Activated naive CD8-positive, alpha-beta T cell treated with anti-CD3 and anti-CD28 coated beads, Interleukin-2, amount 10 ng/mL, durations not matched to agents 7 days and 5 days (primary cell): ENCODE measurements at places on chromosomes 11 and 22. TPM values are rescaled to one million over a fixed set of nuclear protein-coding genes. Genes with fewer than 3 reads are reported as not detected.

- DNase-seq = no peak
Observed at GRCh38 chr11:26762089-26762488, 40.2 kb upstream of the SLC5A12 start.

DNA sequence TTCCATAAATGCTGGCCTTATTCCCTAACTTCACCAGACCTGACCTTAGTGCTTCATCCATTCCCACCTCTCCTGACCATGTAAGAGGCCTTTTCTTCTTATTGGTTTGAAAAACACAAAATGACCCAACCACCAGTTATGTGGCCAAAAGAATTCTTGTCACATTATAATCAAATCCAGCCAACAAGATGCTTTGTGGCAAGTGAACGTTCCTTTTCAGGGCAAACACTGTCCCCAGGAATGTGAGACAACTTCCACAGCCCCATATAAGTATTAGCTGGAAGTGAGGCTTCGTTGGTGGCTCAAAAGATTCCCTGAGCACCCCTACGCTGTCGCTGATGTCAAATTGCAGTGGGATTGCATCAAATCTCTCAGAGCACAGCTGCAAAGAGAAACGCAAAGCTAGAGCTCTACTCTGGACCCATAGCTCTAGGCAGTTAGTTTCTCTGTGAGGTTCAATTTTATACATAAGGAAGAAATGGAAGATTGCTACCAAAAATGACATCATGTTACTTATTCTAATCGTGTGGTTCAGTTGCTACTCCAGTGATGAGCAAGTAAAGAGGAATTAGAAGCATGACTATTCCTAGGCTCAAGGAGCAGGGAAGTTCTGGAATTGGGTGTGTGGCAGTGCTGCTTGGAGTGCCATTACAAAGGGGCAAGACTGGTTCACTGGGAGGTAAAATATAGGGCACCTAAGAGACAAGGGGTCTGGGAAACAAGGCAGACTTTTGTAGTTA, 26.1 kb downstream of the GLYATL1 start:
- DNase-seq = no peak

DNA sequence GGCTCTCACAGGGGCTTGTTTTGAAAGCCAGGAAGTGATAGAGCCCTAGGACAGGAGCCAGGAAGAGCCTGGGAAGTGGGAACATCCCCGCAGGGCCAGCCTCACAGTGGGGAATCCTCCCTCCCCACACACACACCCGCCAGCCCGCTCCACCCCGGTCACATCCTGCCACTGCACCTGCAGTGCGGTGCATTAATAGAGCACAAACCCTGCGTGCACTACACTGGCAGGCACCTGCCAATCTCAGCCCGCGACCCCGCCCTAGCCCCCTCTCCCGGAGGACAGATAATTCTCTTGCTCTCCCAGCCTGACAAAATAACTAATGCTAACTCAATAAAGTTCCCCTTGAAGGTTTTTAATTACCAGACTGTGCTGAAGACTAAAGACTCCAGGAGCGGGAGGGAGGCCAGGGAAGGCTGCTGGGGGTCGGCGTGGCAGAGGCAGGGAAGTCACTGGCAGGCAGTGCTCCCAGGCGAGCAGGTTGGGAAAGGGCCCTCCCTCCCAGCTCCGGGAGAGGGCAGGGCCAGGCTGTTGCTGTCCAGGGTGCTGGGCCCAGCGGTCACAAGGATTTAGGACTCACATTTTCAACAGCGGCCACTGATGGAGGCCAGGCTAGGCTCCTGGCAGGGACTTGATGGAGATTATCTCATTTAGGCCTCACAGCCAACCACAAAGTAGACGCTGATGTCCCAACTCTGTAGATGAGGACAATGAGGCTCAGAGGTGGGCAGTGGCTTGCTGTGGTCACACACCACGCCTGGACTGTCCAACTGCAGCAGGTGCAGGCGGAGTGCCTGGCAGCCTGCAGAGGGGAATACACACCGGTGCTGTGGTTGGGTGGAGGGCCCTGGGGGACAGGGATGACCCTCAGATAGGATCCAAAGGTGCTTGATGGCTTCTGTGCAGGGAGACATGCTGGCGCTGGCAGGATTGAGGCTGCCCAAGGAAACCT, 23.9 kb upstream of the TCF20 start:
- DNase-seq = no peak

GRCh38 chr11:69876013-69876412, 56.8 kb upstream of the FGF3 start:
- no peak for DNase-seq

FAT3 gene
- total RNA-seq = not detected

PLAAT5 gene
- 0.43 TPM for total RNA-seq
